ENCODE measurements at places on chromosomes 7 and 10. TPM values are rescaled to one million over a fixed set of nuclear protein-coding genes. Genes with fewer than 3 reads are reported as not detected.

GRCh38 chr10:89371987-89372386 is 5.9 kb upstream of the IFIT1B start:
- no peak overlapping the region for H3K27ac ChIP-seq
- H3K4me3 ChIP-seq = no peak overlapping the region
- H3K4me1 ChIP-seq = peaks cover 4% of the 10 kb centered on the region
- no peaks in the 10 kb centered on the region for H3K27me3 ChIP-seq
- no peak for DNase-seq
- H3K36me3 ChIP-seq = no peaks in the 10 kb centered on the region

DNA sequence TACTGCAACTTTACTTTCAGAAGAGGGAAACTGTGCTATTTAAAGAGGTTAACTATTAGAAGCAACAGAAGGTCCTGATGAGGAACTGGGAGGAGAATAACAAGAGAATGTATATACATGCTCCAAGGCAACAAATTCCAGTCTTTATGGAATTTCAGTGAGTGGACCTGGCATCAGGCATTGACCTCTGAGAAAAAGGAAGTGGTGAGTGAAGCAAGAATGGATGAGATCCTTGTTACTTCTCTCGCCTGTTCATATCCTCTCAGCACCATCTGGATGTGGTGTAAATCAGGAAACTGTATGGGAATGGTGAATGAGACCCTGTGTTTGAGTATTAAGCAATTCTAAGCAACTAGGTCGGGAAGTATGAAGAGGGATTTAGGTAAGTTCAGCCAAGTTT is 30.3 kb upstream of the KBTBD2 start:
- no peak overlapping the region for H3K4me3 ChIP-seq
- H3K4me1 ChIP-seq = no peaks in the 10 kb centered on the region
- H3K27ac ChIP-seq = no peak overlapping the region
- DNase-seq = no peak

DNA sequence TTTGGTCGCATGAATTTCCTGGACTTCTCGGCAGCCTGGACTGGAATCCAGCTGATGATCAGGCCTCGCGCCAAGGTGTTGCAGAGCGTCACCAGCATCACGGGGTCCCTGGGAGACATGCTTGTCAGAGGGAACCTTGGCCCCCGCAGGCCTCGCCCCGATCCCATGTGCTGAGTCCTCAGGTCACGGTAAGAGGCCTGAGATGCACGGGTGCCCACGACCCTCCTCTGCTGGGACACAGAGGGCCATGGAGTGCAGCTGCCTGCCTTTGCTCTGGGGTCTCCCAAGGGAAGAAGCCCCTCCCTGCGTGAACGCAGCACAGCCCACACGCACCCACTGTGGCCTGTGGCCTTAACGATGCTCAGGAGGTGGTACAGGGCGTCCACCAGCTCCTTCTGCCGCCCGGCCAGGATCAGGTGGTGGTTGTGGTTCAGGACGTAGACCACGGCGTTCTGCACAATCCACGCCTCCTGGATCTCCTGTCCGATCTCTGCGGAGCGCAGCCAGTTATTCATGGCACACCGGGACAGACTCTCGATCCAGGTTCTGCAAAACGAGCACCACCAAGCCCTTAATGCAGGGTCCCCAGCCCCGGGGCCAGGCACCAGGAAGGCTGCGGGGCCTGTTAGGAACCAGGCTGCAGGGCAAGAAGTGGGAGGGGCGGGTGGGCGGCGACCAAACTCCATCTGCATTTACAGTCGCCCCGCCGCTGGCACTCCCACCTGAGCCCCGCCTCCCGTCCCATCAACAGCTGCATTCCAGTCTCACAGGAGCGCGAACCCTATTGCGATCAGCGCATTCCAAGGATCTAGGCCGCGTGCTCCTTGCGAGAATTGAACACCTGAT is 29.4 kb downstream of the CFAP46 start:
- H3K4me3 ChIP-seq = no peak overlapping the region
- H3K27ac ChIP-seq = no peak overlapping the region
- no peak for DNase-seq
- H3K4me1 ChIP-seq = no peaks in the 10 kb centered on the region
- no peaks in the 10 kb centered on the region for H3K27me3 ChIP-seq
- H3K36me3 ChIP-seq = no peaks in the 10 kb centered on the region

DNA sequence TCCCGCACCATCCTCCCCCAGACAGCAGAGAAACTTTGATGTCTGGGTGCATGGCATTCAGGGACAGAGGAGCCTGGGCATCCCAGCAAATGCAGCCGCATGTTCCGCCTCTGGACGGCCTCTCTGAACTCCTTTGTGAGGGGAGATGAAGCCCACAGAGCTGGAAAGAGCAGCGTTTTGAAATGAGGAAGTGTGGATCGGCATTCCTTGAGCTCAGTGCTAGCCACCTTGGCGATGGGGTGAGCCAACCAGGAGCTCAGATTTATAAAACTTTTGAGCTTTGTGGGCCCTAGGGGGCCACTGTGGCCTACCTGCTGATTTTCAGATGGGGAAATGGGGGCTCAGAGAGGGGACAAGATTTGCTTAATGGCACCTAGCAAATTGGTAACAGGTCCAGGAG is 126.4 kb upstream of the TCF7L2 start:
- no peak for DNase-seq
- H3K4me1 ChIP-seq = no peaks in the 10 kb centered on the region
- H3K27ac ChIP-seq = no peak overlapping the region
- H3K4me3 ChIP-seq = no peak overlapping the region
- no peaks in the 10 kb centered on the region for H3K27me3 ChIP-seq

PRSS1 gene
- not detected for total RNA-seq
